ENCODE measurements at places on chromosomes 6 and 20. TPM values are rescaled to one million over a fixed set of nuclear protein-coding genes. Genes with fewer than 3 reads are reported as not detected.

SLPI gene
- not detected for total RNA-seq

OVOL2 gene
- 3.0 TPM for total RNA-seq

PRSS35 gene
- 3.1 TPM for total RNA-seq

OR12D3 gene
- total RNA-seq = not detected

DYNLT2 gene
- 2.4 TPM for total RNA-seq

PRPF6 gene
- total RNA-seq = 64.3 TPM

All from dorsolateral prefrontal cortex (tissue), 122 donors.